Activated CD4-positive, alpha-beta T cell treated with anti-CD3 and anti-CD28 coated beads, Interleukin-2, amount 50 U/mL, for 1 hour (primary cell): ENCODE measurements at places on chromosomes 16 and 17.

- no peak for DNase-seq
Measured at GRCh38 chr17:39963829-39964228, 1.0 kb downstream of the GSDMA start.

DNA sequence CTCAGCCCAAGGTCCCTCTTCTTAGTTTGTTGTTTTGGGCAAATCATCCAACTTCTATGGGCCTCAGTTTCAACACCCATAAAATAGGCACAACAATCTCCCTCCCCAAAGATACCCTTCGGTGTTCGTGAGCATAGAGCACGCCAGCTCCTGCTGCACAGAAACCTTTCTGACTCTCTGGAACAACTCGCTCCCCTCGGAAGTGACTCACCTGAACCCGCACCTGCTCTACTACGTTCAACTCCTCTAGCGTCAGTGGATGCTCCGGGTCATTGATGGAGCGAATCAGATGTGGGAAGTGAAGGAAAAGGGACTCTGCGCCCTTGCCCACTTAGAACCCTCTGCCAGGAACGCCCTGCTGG is 445 bp downstream of the CIAO2B start:
- DNase-seq, result peak; percentile 56

DNA sequence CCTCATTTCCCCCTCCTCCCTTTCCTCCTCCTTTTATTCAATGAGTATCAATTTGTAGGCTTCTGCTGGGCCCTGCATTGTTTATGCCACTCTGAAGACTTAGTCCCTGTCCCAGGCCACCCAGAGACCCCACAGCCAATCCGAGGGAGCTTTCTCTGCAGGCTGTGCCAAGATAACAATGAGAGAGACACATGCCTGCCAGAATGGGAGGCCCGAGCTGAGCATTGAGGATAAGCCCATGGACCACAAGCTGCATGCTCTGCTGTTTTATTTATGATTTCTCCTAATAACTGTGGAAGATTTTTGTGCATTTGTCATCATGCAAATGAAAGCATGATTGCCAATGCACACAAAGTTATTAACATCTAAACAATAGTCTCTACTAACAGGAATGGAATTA is 3.0 kb downstream of the RCVRN start:
- DNase-seq, result no peak

GRCh38 chr16:71880176-71880575 is 3.8 kb downstream of the ZNF821 start:
- DNase-seq, result no peak

- DNase-seq, result no peak
Measured at GRCh38 chr16:85637061-85637807, 24.1 kb downstream of the GSE1 start.

GRCh38 chr17:57311281-57312216 is 55.2 kb downstream of the MSI2 start:
- DNase-seq, result no peak

DNA sequence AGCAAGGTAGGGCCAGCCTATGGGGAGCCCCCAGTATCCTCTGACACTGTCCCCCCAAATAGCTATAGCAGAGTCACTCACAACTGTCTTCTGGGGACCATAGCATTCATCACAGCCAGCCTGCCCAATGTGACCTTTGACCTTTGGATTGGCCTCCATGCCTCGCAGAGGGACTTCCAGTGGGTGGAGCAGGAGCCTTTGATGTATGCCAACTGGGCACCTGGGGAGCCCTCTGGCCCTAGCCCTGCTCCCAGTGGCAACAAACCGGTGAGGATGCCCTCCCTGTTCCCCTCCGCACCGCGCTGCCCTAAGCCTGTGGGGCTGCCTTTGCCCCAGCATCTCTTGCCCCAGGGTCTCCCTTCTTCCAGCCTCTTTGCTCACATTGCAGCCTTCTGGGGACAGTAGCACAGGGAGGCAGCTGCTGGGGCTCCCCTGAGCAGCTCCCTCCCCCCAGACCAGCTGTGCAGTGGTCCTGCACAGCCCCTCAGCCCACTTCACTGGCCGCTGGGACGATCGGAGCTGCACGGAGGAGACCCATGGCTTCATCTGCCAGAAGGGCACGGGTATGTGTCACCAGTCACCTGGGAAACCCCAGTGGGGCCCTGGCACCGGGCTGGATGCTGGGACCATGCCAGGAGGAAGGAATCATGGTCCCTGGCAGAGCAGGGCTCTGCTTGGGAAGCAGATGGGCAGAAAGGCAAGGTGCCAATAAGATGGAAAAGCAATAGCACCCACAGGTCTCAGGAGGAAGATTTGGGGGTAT is 61.1 kb downstream of the MRC2 start:
- no peak for DNase-seq

GRCh38 chr16:60181536-60181935 is 1447.4 kb upstream of the GOT2 start:
- no peak for DNase-seq

DNA sequence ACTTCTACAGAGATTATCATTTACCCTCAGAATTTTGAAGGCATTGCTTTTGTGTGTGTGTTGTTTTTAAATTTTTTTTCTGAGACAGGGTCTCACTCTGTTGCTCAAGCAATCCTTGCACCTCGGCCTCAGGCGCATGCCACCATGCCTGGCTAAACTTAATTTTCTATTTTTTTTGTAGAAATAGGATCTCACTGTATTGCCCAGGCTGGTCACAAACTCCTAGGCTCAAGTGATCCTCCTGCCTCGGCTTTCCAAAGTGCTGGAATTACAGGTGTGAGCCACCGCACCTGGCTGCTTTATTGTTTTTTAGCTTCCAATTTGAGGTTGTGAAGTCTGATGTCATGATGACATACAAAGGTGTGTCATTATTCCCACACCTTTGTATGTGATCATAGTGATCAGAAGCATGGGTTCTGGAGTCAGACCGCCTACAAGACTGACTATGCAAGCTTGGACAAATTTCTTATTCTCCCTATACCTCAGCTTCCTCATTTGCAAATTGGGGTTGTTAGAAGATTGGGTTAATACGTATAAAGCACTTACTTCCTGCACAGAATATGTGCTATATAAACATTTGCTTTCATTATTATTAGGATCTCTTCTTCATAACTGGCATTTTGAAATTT is 5.8 kb downstream of the SEPHS2 start:
- DNase-seq, result no peak

- DNase-seq, result no peak
Measured at GRCh38 chr16:56679818-56680217, 2.5 kb upstream of the MT1X start.

DNA sequence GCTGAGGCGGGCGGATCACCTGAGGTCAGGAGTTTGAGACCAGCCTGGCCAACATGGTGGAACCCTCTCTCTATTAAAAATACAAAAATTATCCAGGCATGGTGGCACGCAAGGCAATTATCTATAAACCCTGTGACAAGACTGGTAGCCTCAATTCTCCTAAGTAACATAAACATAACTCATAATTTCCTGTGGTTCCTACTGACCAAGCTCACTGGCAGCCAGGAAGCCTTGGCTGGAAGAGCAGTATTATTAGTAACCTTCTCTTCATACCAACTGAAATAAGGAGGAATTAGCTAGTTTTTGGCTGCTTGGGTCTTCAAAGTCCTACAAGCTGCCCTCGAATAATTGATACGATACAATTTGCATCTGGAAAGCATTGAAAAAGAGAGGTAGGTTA is 31.6 kb upstream of the LRRC37A3 start:
- DNase-seq, result no peak

DNA sequence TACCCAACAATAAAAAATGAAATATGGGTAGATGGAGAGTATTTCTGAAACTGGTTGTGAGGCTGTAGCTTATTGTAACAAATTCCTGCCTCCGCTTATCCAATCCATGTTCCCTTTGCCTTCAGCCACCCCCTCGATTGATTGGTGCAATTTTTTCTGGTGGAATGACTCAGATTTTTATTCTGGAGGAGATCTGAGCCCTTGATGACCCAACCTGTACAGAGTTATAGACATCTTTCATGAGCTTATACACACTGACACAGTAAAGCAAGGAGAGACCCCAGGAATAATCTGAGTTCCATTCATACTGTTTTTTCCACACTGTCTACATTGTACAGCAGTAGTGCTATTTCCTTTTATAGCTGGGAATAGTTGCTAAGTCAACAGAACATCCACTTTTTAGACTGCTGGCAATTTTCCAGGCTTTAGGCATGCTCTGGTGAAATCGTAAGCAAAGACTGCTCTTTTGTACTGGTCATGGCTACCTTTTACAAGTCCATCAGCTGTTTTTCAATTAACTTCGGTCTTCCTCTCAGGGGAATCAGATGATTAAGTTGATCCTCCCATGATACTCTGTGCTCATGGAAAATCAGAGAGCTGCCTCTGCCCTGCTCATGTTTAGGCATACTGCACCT is 30.1 kb downstream of the CCL4 start:
- no peak for DNase-seq

DNA sequence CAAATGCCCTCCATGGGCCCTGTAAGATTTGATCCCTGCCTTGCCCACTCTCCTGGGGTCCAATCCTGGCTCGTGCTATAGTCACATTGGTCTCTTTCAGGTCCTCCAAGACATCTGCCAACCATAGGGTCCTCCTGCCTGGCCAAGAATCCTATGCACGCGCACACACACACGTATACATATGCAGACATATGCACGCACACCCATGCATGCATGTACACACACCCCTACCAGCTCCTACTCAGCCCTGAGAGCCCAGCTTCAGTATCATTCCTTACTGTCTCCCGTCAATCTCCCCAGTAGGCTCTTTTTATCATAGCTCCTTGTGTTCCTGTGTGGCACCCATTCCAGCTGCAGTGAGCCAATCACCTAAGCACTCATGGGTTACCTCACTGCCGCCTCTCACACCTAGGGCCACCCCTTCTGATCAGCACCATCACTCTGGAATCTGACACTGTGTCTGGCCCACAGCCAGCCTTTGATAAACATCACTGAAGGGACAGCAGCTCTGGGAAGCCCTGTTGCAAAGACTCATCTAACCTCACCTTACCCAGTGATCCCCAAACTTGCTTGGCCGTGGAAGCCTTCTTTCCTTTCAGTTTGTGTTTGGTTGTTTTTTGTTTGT is 7.9 kb upstream of the DNAH17 start:
- no peak for DNase-seq

GRCh38 chr17:67506966-67507365 is 129.9 kb downstream of the PITPNC1 start:
- DNase-seq, result no peak

DNA sequence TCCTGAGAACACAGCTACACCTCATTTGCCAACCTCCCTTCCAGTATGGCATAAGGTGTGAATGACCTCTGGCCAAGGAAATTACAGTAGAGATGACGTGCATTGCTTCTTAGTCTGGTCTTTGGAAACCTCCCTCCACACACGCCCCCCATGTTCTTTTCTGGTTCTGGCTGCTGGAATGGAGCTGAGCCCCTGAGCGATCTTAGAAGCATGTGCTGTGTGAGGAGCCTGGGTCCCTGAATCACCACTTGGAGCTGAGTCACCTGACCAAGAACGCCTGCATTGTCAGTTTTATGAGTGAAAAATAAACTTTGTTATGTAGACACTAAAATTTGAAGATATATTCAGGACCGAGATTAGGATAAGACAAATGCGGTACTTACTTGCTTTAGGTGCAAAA is 51.4 kb downstream of the HS3ST3A1 start:
- no peak for DNase-seq

DNA sequence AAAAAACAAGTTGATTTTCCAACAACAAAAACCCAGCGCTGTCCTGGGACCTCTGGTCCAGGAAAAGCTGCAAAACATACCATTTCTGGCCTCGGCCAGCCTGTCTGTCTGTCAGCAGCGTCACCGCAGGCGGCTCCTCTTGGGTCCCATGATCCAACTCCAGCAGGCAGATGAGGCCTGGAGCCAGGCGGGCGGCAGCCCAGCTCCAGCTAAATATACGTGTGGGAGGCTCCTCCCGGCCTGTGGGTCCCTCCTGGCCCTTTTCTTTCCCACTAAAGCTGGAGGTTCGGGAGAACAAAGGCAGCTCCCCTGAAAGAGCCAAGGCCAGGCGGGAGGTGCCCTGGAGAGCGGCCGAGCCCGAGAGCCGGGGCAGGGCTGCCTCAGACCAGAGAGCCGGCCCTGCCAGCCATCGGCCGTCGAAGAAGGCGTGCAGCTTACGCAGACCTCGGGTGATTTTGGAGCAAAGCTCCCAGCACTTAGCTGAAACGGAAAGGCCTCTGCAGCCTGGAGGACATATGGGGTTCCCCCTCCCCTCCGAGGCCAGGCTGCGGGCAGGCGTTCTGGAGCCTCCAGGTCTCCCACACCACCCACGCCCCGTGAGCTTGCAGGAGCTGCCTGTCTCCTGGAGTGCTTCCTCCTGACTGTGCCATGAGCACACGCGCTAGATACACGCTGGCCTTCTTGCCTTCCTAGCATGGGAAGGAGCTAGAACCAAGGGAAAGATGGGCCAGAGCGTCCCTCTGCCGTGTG is 19.9 kb upstream of the JPH3 start:
- DNase-seq, result no peak

DNA sequence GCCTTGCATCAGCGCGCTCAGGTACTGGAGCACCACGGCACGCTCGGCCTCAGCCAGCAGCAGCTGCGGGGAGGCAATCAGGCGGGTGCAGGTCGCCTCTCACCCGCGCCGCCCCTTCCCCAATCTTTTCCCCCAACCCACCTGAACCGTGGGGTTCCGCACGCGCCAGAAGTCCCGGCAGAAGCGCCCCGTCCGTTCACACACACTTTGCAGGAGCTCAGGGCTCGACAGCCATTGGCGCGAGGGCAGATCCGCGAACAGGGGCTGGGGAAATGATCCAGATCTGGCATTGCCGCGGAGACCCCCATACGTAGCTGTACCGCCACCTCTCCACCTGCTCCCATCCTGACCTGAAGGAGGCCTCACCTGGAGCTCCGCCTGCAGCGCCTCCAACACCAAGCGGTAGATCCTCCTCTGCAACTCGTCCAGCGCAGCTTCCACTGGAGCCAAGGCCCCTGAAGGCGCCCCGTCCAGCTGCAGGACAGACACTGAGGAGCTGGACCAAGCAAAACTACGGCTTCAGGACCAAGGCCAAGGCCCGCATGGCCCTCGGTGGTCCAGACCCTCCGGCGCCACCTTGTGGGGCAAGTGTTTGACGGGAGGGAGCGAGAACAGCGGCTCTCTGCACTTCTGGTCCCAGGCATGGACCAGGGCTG is 1.4 kb upstream of the MATCAP1 start:
- DNase-seq, result peak; percentile 87

- no peak for DNase-seq
Measured at GRCh38 chr16:67383284-67383683, 10.0 kb downstream of the TPPP3 start.

DNA sequence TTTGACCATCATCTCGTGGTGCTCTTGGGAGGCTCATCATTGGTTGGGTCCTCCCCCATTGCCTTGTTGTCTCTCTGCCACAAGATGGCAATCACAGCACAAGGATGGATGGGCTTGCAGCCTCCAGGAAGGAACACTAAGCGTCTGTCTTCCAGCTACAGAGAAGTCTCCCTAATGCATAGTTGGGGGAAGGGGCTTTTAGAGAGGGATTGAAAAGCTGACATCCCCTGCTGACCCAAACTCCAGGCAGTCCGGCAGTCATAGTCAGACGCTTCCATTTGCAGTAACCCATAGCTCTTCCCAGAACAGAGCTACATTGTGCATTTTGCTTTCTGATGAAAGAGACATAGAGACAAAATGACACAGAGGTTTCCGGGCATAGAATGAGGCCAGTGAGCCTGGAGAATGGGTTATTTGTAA is 111.4 kb downstream of the UTP18 start:
- peak; percentile 39 for DNase-seq
